ENCODE measurements at places on chromosomes 5 and 9.

DNA sequence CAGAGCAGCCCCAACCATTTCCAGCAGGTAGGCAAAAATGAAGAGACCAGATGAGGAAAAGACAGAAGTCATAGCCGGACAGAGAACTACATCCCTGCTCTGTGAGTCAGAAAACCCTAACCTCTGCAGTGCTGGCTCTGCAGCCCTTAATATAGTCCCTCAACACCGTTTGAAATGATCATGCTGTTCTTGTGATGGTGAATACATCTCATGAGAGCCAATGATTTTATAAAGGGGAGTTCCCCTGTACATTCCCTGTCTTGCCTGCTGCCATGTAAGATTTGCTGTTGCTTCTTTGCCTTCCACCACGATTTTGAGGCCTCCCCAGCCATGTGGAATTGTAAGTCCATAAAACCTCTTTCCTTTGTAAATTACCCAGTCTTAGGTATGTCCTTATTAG, 216.8 kb upstream of the RFX3 start:
- no peak for DNase-seq

DNA sequence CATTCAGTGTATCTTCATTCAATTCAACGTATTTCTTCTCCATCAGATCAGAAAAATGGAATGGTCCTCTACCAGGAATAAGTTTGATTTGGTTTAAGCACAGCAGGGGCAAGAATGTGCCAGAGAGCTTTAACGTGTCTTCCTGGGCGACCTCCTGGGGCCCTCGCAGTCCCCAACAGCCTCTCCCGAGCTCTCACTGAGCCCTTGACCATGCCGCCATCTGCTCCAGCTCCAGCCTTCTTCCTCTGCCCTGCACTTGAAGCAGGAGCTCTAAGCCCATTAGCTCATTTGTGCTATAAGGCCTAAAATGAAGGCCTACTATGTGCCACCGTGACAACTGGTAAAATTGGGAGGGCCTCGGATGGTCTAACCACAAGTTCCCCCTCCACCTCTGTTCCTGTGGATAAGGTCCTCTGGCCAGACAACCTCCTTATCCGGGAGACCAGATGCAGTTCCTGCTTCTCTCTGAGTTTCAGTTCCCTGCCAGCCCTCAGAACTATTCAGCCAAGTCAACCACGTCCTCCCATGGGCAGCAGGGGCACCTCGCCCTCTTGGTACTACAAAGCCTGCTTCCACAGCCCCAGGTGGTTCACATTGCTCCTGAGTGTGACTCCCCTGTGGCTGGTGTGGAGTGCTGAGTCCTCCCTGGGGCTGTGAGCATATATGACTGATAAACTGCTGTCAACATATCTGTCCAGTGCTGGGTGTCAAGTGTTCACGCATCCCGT, 35.8 kb downstream of the C5orf15 start:
- DNase-seq = peak; percentile 67

- DNase-seq = no peak
These were observed 13.8 kb downstream of the INVS start for GRCh38 chr9:100112677-100113336.

GRCh38 chr9:97445119-97445701, 33.3 kb downstream of the TDRD7 start:
- no peak for DNase-seq

DNA sequence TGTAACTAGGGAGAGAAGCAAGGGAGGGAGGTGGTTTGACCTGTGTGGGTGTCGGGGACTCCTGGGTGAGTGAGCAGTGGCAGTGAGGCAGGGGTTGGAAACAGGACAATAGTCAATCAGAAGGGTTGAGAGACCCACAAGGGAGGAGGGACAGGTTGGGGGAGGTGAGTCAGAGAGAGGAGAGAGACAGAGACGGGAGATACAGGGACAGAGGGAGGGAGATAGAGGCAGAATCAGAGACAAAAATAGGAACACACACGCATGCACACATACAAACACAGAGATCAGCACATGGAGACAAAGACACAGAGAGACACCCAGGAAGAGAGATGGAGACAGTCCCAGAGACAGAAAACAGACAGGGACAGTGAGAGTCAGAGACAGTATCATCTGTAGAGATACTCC, 39.3 kb upstream of the PTGS1 start:
- no peak for DNase-seq

- DNase-seq = no peak
These were observed 5.6 kb downstream of the P4HA2 start for GRCh38 chr5:132221781-132222648.

DNA sequence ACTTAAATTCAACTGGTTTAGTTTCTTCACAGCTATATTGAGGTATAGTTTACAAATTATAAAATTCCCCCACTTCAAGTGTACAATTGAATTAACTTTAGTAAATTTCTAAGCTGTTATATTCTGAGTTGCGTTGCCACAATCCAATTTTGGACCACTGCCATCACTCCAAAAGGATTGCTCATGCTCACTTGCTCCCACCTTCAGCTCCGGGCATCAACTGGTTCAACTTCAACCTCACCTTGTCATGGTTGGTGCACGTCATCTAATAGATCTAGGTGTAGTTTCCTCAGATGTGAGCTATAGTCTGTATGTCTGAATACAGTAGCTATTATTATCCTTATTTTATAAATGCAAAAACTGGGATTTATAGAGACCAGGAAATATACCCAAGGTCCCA, 942.5 kb upstream of the WWC1 start:
- DNase-seq = no peak

GRCh38 chr5:2752059-2752820, 763 bp upstream of the IRX2 start:
- no peak for DNase-seq

- DNase-seq = no peak
These were observed 112.3 kb downstream of the DAB2IP start for GRCh38 chr9:121763561-121764370.

DNA sequence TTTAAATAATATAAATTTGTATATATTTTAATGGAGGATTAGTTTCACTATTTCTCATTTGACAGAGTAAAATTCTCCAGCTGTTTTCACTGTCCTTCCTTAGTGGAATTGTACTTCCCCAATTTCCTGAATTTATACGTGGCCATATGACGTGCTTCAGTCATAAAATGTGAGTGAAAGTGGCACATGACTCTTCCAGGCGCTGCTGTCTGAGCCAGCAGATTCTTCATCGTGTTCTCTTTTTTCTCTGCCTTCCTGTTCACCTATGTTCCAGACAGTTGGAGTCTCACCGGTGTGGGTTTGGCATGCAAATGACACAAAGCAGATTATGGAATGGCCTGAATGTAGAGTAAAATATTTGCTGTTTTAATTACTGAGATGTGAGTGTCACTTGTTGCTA, 684.1 kb downstream of the SEMA5A start:
- DNase-seq = no peak

DNA sequence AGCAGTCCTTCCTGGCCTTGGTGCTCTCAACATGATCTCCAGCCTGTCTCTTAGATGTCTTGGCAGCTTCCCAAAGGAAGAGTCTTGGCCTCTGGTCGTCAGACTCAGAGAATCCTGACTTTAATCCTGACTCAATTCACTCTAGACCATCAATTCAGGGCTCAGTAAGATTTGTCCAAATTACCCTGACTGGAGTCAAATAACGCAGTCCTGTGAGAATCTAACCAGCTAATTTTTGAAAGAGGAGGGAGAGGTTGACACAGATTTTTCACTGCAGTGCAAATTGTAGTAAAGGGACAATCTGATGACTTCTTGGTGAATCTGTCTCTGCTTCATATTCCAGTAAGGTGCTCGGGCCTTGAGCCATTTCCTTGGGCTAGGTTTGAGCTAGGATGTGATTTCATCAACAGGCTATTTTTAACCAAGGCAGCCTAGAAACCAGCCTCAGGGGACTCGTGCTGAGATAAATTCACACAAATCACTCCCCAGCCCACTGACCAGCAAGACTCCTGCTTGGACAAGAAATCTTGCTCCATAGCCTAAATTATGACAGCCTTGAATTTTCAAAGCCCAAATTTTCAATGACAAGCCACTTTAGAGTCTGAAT, 257.4 kb downstream of the ENC1 start:
- DNase-seq = peak; percentile 2

DNA sequence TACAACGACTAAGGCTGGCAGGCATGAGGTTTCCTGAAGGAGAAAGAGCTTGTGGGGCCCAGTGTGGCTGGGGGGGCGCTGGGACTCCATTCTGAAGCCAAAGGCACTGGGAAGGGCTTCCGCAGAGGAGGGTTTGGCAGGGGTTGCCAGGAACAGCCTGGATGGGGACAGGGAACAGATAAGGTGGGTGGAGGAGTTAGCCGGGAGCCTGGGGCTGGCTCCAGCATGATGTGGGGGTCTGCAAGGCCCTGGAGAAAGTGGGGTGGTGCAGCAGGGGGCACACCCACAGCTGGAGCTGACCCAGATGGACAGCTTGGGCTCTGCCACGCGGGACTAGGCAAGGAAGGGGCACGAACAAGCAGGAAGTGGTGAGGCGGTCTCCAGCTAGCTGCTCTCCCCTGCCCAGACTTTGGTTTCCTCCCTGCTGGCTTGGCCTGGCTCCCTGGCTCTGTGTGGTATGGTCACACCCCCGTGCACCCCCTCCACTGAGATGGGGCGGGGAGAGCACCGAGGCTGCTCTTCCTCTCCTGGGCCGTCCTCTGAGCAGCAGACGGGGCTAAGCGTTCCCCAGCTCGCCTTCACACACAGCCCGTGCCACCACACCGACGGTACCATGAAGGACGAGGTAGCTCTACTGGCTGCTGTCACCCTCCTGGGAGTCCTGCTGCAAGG, at the start of gene LTC4S:
Gene LTC4S, plus strand, starts transcription at position 519 of the 672 bp plus-strand sequence. Its CDS starts 95 bp downstream, at position 614.
- DNase-seq = peak; percentile 97
